Large intestine (tissue), 12 donors: ENCODE measurements at places on chromosomes 6 and 20. TPM values are rescaled to one million over a fixed set of nuclear protein-coding genes. Genes with fewer than 3 reads are reported as not detected.

- no peak for DNase-seq
Observed at GRCh38 chr6:135784507-135784906, 67.0 kb upstream of the PDE7B start.

DNA sequence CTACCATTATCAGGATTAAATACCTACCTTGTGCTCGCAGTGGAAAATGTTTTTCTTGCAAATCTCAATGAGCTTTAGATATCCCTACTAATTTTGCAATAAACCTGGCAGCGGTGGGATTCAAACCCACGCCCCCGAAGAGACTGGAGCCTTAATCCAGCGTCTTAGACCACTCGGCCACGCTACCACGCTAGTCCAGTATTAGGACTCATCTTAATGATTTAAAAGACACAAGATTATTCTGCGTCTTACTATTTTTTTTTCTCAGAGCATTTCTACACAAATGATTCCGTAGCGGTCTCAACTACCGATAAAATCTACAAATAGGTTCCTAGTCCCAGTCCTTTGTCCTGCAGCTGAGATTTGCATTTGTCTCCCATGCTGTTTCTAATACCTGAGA, 35.2 kb upstream of the ZSCAN23 start:
- no peak for DNase-seq

The PRRT1 gene
- polyA plus RNA-seq = 5.3 TPM

DNA sequence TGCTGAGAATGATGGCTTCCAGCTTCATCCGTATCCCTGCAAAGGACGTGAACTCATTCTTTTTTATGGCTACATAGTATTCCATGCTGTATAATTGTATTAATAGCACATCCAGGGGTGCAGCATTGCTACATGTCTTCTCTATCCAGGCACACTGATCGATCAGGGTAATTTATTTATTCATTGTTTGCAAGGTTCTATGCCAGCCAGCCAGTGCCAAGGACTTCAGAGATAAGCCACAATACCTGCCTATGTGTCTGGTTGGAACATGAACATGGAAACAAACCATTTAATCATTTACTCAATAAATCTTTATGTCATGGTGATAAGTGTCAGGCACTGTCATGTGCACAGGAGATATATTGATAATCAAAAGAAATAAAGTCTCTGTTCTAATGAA, 5.8 kb upstream of the OR2B3 start:
- no peak for DNase-seq

GRCh38 chr20:40753472-40753871, 64.4 kb upstream of the MAFB start:
- no peak for DNase-seq

GRCh38 chr6:166806962-166807757, 149.2 kb downstream of the RNASET2 start:
- DNase-seq = no peak

- DNase-seq = no peak
Observed at GRCh38 chr6:5813625-5814027, 193.1 kb downstream of the NRN1 start.

The MROH8 gene
- polyA plus RNA-seq = 3.6 TPM

The RFX6 gene
- 8.6 TPM for polyA plus RNA-seq

DNA sequence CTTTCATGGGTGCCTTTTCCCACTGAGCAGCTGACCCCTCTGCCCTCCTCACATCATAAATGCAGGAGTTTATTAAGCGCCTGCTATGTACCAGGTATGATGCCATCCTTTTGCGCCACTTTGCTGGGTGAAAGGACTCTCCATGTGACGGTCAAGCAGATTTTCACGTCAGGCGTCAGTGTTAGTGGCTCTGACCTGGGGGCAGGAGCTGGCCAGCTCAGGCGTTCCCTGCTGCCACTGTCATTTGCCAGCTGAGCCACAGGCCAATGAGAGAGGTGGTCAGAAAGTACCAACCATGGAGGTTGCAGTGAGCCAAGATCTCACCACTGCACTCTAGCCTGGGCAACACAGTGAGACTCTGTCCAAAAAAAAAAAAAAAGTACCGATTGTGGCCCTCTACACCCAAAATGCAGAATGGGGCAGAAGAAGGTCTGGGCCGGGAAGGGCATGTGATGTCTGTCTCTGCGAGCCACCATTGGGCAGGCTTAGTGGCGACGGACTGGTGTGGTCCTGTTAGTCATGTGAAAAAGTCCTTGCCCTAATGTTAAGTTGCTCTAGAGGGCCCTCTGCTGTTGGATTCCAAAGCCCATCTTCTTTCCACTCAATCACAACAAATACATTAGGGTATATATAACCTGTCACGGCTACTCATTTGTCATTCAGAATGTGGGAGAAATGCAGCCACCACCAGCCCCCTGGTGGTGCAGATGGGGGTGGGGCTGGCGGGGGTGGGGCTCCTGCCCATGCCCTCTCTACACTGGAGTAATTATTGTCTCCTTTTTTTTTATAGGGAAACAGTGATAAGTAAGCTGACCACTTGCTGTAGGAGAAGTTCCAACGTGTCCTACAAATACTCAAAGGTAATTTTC, 18.4 kb upstream of the SLC22A1 start:
- peak; percentile 26 for DNase-seq

GRCh38 chr20:25020901-25021301, 28.4 kb upstream of the APMAP start:
- DNase-seq = no peak

- DNase-seq = no peak
Observed at GRCh38 chr20:50815162-50815989, 20.5 kb downstream of the BCAS4 start.

GRCh38 chr6:111724039-111724438, 118.4 kb upstream of the TRAF3IP2 start:
- no peak for DNase-seq

- DNase-seq = no peak
Observed at GRCh38 chr6:42212442-42212841, 5.2 kb downstream of the MRPS10 start.

DNA sequence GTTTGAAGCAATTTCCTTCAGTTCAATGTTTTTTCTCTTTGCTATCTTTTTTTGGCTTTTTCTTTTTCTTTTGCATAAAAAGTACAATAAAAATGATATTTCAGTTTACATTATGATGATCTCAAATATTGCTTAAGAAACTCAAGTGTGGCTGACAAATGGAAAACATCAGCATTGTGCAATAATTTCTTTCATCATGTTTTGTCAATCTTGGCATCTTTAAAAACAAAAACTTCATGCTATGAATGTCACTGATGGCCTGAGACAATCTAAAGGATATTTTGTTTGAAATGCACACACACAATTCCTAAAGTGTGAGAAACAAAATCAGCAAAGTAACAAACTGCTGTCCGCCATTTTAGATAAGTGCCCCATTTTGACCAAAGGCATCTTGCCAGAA, 13.9 kb upstream of the MTCL3 start:
- DNase-seq = no peak

DNA sequence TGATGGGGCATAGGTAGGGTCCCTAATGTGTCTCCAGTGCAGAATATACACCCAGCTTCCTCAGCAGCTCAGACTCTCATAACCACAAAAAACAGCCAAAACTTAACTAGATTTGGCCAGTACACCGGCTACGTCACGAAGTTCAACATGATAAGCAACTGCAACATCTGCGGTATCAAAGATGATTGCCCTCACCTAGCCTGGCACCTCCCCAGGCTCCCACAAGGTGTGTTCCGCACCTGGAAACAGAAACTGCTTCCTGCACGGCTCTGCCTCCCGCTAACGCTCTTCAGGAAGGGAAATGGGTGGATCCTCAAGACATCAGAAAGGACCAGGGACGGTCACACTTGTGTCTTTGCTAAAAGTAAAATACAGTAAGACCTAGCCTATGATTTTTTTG, 9.5 kb downstream of the TXNDC5 start:
- DNase-seq = peak; percentile 11

The FAM83B gene
- polyA plus RNA-seq = 13.0 TPM

DNA sequence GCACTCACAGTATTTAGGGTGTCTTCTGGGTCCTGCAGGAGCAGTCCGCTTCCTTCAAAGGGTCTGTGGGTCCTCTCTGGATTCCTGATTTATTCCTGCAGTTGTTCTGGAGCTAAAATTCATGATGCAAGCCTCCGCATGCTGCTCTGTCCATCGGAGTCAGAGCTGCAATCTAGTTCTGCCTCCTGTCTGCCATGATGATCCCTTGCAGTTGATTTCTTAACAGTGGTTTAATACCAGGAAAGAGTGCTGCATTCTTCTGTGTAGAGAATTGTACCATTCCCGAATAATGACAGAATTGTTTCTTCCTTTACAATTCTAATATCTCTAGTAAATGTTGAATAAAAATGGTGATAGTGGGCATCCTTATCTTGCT, 72.0 kb upstream of the B3GAT2 start:
- DNase-seq = no peak

DNA sequence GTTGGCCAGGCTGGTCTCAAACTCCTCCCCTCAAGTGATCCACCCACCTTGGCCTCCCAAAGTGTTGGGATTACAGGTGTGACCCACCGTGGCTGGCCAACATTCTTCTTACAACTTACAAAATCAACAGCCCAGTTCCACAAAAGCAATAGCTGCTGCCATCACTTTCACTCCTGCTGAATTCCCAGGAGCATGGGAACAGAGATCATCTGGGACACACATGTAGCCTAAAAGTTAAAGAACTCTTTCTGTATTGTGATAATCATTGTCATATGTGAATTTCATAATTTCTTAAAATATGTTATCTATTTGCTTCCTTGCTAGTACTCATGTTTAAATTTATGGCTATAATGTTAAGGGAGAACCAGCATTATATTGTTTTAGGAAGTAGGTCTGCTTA, 51.7 kb downstream of the NCOA6 start:
- DNase-seq = no peak

- DNase-seq = no peak
Observed at GRCh38 chr6:137097057-137097456, 52.3 kb upstream of the IL20RA start.
